ENCODE measurements at places on chromosomes 16 and 17.

GRCh38 chr17:14268264-14268663 lies 31.6 kb upstream of the CDRT15 start:
- DNase-seq: no peak

- no peak for DNase-seq
These were observed 25.1 kb downstream of the PRR11 start for GRCh38 chr17:59180626-59181025.

DNA sequence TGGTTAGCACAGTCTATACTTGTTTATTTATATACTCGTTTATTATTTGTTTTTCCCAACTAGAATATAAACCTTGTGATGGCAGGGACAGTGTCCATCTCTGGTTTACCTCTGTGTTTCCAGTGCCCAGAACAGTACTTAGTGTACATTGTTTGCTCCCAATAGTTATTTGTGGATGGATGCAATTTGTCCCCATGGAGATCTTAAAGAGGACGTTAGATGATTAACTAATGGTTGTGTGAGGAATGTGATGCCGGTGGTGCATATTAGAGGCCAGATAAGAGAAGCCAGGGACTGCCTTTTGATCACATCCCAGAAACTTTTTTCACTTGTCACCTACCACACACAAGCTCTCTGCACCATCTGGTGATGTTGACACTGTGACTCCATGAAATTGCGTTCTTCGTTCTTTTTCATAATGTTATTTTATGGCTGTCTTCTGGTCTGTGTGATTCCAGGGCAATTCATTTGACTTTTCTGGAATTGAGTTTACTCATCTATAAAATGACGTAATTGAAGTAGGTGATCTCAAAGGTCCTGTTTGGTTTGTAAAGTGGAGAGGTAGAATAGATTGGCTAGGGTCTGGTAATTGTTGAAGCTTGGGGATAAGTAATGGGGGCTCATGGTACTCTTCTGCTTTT lies 1.2 kb downstream of the COX10 start:
- no peak for DNase-seq

GRCh38 chr16:8893426-8893825 lies 11.3 kb downstream of the LITAFD start:
- no peak for DNase-seq

GRCh38 chr16:58034774-58035173 lies 9.2 kb downstream of the MMP15 start:
- no peak for DNase-seq

GRCh38 chr17:40531051-40531991 lies 29.9 kb upstream of the TNS4 start:
- no peak for DNase-seq

DNA sequence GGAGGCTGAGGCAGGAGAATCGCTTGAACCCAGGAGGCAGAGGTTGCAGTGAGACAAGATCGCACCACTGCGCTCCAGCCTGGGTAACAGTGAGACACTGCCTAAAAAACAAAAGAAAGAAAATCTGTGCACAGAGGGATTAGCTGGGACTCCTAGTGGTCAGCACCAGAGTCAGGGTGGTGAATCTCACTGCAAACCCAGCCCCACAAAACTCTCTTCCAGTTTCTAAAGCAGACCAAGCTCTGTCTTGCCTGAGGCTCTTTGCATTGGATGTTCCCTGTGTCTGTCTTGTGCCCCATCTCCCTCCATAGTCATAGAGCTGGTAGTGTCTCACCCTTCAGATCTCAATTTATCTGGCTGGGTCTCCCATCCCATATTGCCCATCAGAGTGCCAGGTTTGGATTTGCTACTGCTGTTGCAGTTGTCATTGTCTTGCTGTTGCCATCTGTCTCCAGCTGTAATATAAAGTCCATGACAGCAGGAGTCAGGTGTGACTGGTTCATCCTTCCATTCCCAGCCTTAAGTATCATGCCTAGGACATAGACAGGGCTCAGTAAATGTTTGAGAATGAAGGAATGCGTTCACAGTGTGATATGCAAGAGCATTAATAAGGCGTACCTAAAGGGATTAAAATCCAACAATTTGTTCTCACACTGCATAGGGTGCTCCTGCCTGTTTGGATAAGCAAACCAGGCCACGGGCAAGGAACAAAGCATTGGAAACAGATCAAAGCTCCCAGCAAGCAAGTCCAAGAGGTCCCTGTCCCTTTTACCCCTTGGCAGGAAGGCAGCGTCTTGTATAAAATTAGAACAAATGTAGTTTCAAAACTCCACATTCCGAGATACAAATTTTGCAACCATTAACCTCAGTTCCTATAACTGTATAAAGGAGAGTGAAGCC lies 614.6 kb upstream of the CDH5 start:
- no peak for DNase-seq

GRCh38 chr16:67731753-67732095 lies 12.6 kb upstream of the GFOD2 start:
- DNase-seq: no peak

- peak; percentile 25 for DNase-seq
These were observed 73.4 kb upstream of the COX10 start for GRCh38 chr17:13995856-13996271.

DNA sequence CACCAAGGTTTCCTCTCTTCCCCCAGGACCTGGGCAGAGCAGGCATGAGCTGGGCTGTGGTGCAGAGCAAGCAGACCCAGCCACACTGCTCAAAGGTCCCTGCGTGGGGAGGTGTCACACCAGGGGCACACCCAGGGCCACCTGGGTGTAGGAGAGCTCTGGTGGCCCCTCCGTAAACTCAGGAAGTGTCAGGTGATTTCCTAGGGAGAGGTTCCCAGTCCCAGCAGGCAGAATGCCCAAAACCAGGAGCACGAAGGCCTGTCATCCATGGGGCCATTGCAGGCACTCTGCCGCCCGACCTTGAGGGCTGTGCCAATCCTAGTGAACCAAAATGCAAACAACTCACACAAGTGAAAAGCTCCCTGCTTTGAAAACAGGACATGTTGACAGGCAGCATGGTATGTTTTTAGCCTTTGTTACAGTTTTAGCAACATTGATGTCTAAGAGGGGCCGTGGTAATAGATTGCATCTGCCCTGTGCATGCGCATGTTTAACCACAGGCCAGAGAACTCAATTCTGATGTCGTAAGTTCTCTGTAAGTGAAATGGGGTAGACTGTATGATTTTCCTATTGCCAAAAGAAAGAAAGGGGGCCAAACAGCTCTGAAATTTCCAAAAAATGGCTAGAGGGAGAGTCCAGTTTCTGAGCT lies 21.3 kb downstream of the CIBAR2 start:
- DNase-seq: no peak

GRCh38 chr17:63592797-63593196 lies 7.9 kb upstream of the TACO1 start:
- DNase-seq: no peak

DNA sequence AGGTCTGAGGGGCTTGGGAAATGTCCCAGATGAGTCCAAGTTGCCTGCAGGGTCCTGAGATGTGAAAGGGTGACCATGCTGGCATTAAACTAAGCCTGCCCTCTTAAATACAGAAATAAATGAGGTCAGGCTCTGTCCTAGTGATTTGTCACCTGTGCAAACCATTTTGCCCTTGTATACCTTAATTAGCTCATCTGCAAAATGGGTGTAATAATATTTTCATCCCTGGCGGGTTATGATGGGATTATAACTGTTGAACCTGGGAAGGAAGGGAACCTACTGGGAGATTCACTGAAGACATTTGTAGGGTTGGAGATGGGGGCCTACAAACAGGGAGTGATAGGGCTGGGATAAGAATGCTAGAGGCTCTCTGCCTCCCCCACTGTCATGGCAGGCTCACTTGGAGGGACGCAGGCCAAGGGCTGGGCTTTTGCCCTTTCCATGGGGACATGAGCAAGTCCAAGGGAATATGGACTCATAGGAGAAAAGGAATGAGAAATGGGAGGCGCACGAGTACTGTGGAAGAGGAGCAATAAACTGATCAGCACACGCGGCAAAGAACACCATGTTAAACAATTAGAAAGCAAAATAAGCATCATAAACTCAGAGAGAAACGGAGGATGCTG lies 4.4 kb downstream of the NKD1 start:
- DNase-seq: no peak

- DNase-seq: no peak
These were observed 149.4 kb upstream of the HS3ST2 start for GRCh38 chr16:22664561-22664997.

DNA sequence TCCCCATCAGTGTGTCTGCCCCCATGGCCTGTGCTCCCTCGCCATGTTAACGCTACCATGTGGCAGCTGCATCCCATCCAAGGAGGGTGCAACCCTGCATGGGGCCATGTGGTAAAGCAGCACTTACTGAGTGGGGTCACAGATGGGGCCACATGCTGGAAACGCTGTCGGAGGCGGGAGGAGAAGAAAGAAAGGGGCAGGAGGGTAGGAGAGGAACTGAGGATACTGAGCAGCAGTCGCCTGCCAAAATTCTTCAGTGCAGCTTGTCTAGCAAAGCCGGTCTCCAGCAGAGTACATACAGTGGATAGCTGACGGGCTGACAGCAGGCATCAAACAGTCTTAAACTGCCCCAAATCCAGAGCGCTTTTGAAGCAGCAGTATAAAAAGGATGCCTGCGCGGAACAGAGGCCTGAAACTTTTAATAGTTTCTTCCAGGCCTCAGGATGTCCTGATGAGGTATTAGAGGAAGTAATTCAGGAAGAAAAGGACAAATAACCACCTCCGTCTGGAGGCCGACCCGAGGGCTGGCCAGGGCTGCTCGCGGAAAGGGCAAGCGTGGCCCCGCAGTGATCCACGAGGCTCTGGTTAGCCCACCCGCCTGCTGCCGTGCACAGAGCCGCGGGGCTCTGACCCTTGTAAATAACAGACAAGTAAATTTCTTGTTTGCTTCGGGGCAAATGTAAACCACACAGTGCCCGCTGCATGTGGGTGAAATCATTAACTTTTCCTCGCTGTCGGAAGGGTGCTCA lies 149.0 kb downstream of the CCDC182 start:
- DNase-seq: no peak

DNA sequence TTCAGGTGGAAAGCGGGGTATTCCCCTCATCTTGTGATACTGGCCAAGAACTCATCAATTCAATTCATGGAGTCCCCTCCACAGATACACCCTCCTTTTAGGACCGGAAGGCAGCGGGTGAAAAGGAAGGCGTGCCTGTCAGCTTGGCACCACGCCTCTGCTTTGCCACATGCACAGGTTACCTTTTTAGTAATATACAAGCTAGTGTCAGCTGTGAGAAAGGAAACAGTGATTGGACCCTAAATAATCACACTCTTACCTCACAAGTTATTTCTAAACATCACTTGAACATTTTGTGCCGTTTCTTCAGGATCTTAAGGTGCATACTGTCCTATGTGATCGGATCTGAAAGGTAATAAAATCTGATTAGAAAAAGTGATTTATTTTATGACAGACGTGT lies 15.7 kb downstream of the ZDHHC7 start:
- no peak for DNase-seq
